ENCODE measurements at places on chromosomes 3 and 15. TPM values are rescaled to one million over a fixed set of nuclear protein-coding genes. Genes with fewer than 3 reads are reported as not detected.

The TRH gene
- total RNA-seq, result not detected

- H3K27ac ChIP-seq, result no peak overlapping the region
- no peaks in the 10 kb centered on the region for H3K36me3 ChIP-seq
- H3K27me3 ChIP-seq, result no peaks in the 10 kb centered on the region
- no peak for DNase-seq
- H3K4me1 ChIP-seq, result peaks cover 7% of the 10 kb centered on the region
Measured at GRCh38 chr15:36594556-36595090, 15.2 kb downstream of the CDIN1 start.

- peaks cover 31% of the 10 kb centered on the region for H3K4me1 ChIP-seq
- no peaks in the 10 kb centered on the region for H3K27me3 ChIP-seq
- no peaks in the 10 kb centered on the region for H3K36me3 ChIP-seq
- peak overlapping the region; percentile 77 for H3K27ac ChIP-seq
- no peak overlapping the region for H3K4me3 ChIP-seq
Measured at GRCh38 chr3:177591379-177591778, 394.1 kb upstream of the TBL1XR1 start.

DNA sequence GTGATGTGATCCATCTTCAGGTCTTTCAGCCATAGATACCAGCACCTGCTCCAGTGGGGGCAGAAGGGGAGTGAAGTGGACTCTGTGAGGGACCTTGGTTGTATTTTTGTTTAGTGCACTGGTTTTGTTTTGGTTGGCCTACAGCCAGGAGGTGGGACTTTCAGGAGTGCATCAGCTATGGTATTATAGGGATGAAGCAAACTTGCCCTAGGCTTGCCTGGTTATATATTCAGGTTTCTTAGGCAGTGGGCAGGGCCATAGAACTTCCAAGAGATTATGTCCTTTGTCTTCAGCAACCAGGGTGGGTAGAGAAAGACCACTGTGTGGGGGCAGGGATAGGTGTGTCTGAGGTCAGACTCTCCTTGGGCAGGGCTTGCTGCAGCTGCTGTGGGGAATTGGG is 337.3 kb upstream of the SGO1 start:
- peaks cover 7% of the 10 kb centered on the region for H3K4me1 ChIP-seq
- H3K27ac ChIP-seq, result no peak overlapping the region
- no peaks in the 10 kb centered on the region for H3K27me3 ChIP-seq

DNA sequence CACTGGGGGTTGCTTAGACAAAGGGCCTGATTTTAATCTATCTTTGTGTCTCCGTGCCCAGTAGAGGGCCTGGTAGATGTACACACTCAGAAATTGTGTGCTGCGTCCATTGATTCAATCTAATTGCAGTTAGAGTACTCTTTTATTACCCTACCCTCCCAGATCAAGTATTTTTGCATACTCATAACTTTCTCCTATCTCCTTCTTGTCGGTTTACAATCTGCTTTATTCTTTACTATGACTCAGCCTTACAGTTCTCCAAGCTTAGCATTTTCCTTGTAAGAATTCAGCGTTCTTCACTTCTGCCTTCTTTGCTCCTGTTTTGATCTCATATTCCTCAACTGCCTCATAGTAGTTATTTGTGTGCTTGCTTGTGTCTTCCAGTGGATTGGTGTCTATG is 124.5 kb upstream of the ARRDC4 start:
- no peaks in the 10 kb centered on the region for H3K36me3 ChIP-seq
- no peak overlapping the region for H3K4me3 ChIP-seq
- no peak overlapping the region for H3K27ac ChIP-seq
- no peak for DNase-seq
- H3K4me1 ChIP-seq, result no peaks in the 10 kb centered on the region
